NCI-H1105 treated with DMSO at 0.1 percent for 48 hours (cell line): ENCODE measurements at places on chromosomes 11 and 22.

DNA sequence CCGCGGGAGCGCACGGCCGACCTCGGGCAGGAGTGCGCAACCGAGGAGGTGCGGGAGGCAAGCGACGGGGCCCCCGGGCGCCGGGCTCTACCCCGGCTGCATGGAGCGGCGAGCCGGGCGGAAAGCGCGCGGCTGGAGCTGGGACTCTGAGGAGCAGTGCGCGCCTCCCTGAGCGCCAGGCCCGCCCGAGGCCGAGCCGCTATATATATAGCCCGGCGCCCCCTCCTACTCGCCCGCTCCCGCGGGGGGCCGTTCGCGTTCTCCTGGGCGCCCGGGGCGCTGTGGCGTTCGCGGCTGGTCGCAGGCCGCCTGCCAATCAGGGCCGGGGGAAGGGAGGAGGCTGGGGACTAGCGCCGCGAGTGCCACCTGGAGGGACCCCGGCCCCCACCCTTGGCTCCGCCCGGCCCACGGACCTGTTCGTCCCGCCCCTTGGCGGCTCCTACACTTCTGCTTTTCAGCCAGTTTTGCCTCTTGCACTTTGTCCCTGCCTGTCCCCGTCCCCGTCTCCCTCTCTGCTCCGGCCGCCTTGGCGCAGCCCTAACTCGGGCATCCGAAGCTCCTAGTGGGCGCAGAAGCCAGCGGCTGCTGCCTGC, at the start of gene FGF4:
FGF4 (minus strand) TSS at position 179 of the 593 bp plus-strand sequence. CDS start 257 bp downstream, outside the sequence.
- DNase-seq: no peak

DNA sequence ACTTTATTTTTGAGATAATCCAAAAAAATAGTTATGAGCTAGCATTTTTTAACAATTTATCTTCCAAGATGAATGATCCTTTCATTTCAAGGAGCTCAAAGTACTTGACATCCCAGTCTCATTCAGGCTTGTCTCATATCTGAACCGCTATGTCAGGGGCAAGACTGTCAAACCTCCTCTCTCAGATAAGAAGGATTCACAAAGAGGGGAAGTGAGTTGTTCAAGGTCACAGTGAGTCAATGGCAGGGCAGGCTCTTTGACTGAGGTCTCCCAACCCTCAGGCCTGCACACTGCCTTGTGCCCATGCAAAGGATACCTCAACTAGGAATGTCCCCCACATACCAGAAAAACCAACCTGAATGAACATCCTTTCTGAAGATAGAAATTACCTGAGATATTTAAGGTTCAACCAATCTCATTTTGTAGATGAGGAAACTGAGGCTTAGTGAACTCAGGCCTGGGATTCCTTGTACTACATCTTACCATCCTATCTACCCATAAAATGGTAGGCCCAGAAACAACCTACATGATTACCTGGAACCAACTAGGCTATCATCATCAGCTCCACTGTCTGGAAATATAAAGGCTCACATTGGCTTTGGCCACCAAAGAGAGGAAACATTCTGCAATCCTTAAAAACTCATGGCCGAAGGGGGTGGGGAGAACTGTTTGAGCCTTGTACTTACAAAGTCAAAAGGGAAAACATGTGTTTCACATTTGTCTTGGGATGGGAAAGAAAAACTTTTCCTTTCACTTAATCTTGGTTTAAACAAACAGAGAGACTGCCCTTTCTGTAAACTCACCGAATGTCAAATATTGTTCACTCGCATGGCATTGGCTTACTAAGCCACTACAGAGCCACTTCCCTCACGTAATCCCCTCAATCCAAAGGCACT, 51.1 kb downstream of the LIF start:
- no peak for DNase-seq

GRCh38 chr11:93484716-93485115, 58.5 kb downstream of the SMCO4 start:
- DNase-seq: no peak

DNA sequence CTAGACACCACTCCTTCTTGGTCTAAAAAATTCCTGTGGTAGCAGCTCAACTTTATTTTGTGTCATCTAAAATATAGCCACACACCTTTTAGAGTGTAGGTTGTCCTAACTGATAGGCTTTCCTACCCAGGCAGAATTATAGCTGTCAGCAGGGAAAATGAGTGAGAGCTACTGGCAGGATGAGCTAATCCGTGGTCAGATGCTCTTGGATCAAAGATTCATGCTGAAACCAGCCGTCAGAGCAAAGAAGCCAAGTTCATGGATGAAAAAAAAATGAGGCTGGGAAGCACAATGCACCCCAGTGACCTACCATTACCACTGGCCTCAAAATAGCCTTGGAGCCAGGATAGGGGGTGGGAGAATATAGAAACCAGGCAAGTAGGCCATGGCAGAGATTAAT, 113.1 kb upstream of the BLID start:
- DNase-seq: no peak

GRCh38 chr11:74318241-74318932, 6.9 kb upstream of the P4HA3 start:
- DNase-seq: no peak

- no peak for DNase-seq
Measured at GRCh38 chr11:10538924-10539323, 2.1 kb downstream of the RNF141 start.

DNA sequence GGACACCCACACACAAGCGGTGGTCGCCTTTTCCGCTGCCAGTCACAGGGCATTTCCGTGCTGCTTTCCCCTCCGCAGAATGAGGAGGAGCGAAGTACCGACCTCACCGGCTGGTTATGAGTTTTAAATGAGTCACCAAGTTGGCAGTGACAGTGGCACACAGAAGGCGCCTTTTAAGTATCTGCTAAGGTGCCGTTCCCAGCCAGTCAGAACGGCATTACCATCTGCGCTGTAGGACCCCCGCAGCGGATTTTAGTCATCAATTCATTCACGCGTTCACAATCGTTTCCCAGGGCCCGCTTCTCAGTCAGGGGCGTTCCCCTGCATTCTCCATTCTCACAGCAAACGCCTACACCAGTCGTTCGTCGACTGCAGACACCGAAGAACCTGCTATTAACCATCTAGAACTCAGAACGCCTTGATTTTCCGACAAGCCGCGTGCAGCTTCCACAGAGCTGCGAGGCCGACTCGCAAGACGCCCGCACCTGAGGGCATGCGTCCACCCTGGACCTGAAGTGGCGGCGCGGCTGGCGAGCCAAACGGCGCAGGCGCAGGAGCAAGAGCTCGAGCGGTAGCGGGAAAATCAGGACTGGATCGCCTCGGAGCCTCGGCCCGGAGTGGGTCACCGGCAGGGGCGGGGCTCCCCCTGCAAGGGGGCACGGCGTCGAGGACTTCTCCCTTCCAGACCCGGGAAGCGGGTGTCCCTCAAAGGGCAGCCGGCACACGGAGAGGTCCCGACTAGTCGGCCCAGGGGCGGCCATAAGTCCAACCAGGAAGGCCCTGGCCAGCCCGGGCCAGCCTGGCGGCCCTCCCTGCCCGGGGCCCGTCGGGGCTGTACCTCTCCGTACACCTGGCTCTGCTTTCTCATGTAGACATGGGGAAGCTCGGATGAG, 642 bp downstream of the CYP2R1 start:
- peak; percentile 92 for DNase-seq

- DNase-seq: no peak
Measured at GRCh38 chr11:113043698-113044097, 82.5 kb downstream of the NCAM1 start.

DNA sequence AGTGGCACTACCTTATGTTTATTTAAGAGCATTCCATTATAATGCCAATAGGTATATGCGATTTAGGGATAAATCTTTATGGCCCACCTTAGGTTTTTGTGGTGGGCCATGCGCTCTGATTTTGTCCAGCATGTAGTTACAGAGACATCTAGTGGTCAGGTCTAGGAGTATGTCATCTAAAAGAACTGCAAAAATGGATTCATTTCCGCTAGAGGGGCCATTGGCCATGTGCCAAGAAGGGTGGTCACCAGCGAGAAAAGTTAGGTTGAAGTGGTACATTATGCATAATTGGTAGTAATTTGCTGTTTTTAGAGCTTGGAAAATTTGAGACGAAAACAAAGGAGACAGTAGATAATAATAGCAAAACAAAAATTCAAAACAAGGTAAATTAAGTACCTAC, 27.7 kb downstream of the LRRC4C start:
- DNase-seq: peak; percentile 48

DNA sequence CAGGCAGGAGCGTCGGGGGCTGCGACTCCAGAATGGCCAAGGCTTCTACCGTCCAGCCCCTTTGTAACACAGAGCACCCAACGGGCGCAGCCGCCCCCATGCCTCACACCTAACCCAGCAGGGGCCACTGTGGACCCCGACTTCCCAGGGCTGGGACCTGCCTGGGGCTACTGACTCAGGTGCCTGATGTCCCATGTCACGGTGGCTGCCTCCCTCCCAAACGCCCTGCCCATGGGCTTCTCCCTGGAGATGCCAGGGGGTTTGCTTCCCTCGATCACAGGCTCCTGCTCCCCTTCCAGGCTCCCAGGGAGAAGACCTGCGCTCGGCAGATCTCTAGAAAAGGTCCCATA, 84.0 kb downstream of the MYEOV start:
- no peak for DNase-seq

GRCh38 chr11:67577951-67578350, 5.7 kb upstream of the GSTP1 start:
- DNase-seq: no peak

DNA sequence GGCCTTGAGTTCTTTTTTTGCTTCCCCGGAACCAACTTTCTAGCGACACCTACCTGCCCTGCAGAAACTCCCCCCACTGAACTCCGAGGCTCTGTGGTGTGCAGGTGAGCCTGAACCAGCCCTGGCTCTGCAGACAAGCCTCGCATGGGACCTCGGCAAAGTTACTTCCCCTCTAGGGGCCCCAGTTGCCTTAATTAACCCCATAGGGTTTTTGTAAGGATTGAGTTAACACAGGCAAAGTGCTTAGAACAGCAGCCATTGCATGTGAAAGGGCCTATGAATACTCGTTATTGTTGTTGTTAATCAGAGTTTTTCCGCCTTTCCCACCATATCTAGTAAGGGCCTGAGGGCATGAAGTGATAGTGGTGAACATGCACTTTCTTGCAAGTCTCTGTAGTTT, 12.6 kb upstream of the SYT13 start:
- DNase-seq: no peak

DNA sequence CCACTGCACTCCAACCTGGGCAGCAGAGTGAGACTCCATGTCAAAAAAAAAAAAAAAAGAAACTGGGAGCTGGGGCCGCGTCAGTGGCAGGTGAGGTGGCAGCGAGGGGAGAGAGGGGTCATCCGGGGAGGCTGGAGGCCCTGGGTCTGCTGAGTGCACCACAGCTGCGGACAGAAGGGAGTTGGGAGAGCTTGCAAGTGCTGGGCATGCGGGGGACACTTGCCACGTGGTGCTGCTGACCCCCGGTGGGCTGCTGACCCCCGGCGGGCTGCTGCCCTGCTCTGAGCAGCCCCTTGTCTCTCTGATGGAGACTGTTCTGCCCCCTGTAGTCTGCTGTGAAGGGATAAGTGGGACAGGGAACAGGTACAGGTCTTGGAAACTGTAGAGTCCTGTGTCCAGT, 2.6 kb downstream of the DRAP1 start:
- DNase-seq: no peak

- DNase-seq: no peak
Measured at GRCh38 chr22:39392341-39392948, 7.1 kb upstream of the TAB1 start.

DNA sequence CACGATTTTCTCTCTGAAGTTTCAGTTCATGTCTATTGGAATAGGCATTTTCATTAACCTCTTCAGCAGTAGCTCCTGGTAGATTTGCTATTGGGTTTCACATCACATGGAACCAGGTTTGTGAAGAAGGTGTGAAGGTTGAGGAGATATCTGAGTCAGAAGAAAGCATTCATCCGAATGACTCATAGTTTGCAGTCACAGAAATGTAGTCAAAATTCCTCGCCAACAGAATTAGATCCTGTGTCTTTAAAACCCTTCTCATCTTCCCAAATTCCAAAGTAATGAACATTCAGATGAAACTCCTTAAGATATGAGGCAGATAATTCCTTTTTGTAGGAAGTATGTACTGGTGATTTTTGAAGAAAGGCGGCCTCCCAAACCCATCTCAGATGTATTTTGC, 125.0 kb upstream of the LARGE1 start:
- no peak for DNase-seq

GRCh38 chr11:36373016-36374010, 77.2 kb downstream of the PRR5L start:
- no peak for DNase-seq

- no peak for DNase-seq
Measured at GRCh38 chr22:18955696-18956095, 19.6 kb upstream of the PRODH start.

GRCh38 chr11:96215110-96215782, 127.7 kb downstream of the MAML2 start:
- no peak for DNase-seq

GRCh38 chr22:23903328-23903971, 9.3 kb downstream of the MIF start:
- peak; percentile 9 for DNase-seq

DNA sequence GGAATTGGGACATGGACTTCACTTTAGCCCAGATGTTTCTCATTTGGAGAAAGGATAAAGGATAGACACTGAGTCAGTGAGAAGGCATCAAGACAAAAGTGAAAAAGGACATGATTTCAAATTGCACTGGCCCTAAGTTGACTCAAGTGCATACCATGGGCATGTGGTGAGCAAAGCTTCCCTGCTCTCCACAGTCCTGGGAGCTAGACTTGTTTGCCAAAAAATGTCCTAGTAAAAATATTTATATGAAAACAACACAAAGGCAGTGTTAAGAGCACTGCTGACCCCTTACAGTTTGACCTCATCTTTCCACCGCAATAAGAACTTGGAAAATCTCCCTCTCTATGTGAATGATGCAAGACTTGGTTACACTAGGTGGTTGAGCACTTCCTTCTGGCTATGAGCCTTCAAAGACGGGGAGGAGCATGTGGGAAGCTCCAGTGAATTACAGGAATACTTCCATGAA, 46.5 kb upstream of the FIBIN start:
- DNase-seq: no peak

GRCh38 chr11:119344291-119345010, 2.1 kb downstream of the MFRP start:
- DNase-seq: no peak

DNA sequence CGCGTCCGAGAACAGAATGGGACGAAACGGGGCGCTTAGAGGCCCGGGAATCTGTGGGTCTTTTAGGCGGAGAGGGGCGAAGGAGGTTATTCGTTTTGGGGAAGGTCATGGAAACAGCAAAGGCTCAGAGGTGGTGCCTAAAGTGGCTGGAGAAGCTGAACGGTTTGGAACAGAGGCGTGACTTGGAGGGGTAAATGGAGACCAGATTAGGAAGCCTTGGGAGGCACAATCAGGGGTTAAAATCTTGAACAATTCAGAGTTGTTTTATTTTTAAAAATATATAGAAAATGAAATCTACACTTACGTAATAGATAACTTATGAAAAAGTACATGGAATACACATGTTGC, 247 bp upstream of the PLAAT5 start:
- DNase-seq: no peak

- no peak for DNase-seq
Measured at GRCh38 chr11:14413307-14414069, 54.5 kb upstream of the RRAS2 start.

DNA sequence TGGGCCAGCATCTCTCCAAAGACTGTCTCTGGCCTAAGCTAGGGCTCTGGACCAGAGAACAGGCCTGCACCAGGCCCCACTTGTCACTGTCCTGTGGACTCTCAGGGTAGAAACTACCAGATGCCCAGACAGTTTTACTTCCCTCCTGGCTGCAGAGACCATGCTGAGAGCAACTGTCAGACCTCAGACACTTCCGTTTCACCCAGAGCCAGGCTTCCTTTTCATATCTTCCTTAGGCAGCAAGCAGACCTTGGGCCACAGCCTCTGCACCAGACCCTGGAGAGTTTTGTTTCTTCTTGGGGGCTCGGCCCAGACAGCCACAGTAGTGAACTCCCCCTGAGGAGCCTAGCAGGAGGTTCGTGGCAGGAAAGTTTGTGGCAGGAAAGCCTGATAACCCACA, 12.1 kb upstream of the FCHSD2 start:
- no peak for DNase-seq
